ENCODE measurements at places on chromosomes 11 and 22. TPM values are rescaled to one million over a fixed set of nuclear protein-coding genes. Genes with fewer than 3 reads are reported as not detected.

The TENM4 gene
- total RNA-seq: 63.7 TPM

The HINFP gene
- total RNA-seq: 14.7 TPM

The MS4A7 gene
- total RNA-seq: 8.5 TPM

The PKP3 gene
- total RNA-seq: 39.2 TPM

The SVIP gene
- 4.7 TPM for total RNA-seq

The SEPTIN5 gene
- 109 TPM for total RNA-seq

Data from tongue (tissue), 3 donors.